Stimulated activated naive B cell treated with anti-CD40 and anti-IgM and Interleukin-4, amounts not matched to agents 10 μg/mL and 1 μg/mL and 100 μg/mL, for 72 hours (primary cell): ENCODE measurements at places on chromosomes 16 and 17.

GRCh38 chr17:63653050-63653449 lies 30.8 kb downstream of the MAP3K3 start:
- DNase-seq: no peak

DNA sequence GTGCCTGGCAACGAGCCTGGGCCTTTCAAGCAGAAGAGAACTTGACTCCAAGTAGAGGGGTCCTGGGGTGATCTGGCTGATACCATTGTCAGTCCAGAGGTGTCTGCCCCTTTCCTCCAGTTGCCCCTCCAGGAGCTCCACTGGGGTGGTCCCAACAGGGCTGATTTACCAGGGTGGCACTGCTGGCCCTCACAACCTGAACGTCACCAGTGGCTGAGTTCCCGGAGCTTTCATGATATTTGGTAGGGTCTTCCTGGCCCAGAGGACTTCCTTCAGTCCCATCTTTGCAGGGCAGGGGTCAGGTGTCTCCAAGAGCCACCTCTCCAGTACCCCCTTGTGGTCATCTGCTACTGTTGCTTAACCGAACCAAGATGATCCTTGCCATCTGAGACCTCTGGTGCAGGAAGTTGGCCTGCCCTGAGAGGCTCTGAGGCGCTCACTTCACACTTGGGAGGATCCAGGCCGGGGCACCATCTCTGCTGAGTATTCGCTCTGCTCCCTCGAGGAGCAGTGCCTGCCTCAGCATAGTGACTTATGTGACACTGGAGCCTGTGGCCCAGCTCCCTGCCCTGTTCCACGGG lies 3.5 kb downstream of the LIMD2 start:
- DNase-seq: peak; percentile 46

DNA sequence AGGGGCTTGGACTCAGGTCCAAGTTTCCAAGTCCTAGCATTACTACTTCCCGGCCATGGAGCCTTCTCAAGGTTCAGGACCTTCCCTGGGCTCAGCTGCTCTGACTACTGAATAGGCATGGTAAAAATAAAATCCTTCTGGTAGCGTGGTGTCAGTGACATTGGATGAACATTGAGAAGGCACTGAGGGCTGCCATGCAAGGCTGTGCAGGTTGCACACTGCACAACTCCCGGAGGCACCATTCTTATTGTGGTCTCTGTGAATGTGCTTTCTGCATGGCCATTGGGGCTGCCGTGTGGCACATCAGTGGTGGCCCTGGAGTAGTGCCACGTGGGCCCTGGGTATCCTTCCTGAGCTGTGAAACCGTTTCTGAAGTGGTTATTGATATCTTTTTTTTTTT lies 250.2 kb upstream of the CIBAR2 start:
- DNase-seq: no peak

- peak; percentile 71 for DNase-seq
Measured at GRCh38 chr17:32503251-32504165, 16.7 kb downstream of the CDK5R1 start.

GRCh38 chr16:87515475-87516330 lies 22.9 kb upstream of the ZCCHC14 start:
- DNase-seq: no peak

DNA sequence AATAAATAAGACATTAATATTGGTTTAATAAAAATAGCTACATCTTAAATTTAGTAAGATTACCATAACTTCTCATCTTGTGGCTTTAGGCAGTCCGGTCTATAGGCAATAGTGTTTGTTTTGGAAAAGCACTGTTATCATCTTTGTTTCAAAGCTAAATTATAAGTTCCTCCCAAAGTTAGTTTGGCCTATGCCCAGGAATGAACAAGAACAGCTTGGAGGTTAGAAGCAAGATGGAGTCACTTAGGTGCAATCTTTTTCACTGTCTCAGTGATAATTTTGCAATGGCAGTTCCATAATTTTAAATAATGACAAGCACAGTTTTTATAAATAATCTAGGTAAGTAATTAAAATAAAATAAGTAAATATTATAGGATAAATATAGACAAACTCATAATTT lies 6.0 kb upstream of the LDHD start:
- DNase-seq: no peak
